Right ventricle myocardium superior (tissue), 1 donor: ENCODE measurements at places on chromosomes 6 and 20.
A peak's percentile ranks its signal among the peaks of the same experiment; 100 is the strongest.

GRCh38 chr6:17493286-17493685, 99.9 kb downstream of the CAP2 start:
- DNase-seq: no peak

DNA sequence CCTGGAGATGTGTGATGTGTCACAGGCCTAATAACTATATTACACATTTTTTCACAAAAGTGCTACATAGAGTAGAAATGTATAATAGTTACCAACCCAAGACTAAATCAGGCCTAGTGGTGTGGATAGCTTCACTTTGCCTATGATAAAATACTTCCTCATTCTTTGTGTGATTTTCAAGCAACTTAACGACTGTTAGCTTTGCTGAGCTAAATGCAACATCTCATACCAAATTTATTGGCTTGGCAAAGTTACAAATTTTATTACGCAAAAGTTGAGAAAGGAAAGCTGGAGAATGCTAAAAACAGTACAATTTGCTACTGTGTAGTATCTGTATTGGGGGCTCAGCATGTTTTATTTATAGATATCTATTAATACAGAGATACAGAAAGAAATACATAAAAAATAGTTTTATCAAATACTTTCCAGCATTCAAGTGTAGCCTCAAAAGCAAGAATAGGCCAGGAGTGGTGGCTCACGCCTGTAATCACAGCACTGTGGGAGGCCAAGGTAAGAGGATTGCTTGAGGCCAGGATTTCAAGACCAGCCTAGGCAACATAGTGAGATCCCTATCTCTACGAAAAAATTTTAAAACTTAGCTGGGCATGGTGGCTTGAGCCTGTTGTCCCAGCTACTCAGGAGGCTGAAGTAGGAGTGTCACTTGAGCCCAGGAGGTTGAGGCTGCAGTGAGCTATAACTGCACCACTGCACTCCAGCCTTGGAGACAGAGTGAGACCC, 3.6 kb upstream of the EDN1 start:
- DNase-seq: no peak

DNA sequence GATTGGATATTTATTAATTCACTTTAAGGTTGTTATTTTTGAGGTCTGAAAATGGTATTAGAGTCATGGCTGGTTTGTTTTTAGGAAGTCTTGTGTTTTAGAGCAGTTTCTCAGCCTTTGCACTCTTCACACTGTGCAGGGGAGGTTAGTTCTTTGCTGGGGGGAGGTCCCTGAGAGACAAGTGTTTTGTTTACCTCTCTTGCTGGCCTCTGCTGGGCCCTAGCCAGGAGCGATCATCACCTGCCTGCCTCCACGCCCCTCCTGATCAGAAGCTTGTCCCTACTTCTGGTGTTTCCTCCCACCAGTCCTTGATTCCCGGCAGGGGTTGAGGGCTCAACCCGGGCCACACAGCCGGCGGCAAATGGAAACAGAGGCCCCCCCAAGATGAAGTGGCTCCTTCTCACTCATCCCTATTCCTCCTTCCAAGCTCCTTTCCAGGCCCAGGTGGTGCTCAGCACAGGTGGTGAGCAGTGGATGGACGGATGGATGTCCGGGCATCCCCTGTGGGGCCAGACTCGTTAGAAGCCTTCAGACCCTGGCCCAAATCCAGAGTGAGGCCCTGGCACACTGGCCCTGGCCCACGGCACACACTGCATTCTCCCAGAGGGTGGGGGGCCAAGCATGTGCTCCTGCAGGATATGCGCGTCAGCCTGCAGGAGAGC, 51.3 kb downstream of the GRM4 start:
- DNase-seq: no peak

DNA sequence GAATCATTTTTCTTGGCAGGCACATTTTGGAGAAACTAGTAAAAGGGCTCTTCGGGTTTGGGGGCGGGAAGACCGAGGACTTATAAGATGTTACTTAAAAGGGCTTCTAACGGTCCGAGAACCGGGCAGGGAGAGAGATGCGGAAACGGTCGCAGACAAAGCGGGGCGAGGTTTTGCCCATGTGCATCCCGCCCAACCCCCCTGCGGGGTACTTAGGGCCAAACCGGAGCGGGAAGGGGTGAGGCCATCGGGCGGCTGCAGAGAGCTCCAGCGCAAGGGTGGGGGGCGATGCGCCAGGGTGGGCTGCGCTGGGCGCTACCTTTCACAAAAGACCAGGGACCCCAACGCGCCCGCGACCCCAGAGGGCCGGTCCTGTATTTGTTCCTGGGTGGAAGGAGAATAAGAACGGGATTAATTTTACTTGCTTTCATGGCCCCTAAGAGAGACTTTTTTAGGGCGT, 616 bp downstream of the TUBB start:
- DNase-seq: peak; percentile 81

- no peak for DNase-seq
Observed at GRCh38 chr6:115908906-115909559, 151.7 kb downstream of the FRK start.

DNA sequence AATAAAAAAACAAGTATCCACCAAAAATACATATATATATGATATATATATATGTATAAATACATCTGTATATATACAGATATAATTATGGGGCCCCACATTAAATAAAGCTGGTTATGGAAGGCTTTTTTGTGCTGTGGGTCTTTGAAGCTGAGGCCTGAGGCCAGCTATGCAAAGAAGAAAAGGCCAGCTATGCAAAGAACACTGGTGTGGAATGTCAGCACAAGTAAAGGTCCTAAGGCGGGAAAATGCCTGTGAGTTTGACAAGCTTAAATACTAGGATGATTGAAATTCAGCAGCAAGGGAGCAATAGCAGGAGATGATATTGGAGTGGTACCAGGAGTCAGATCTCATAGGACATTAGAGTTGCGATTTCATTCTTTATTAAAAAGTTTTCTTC, 25.2 kb downstream of the ADGRF1 start:
- DNase-seq: no peak

DNA sequence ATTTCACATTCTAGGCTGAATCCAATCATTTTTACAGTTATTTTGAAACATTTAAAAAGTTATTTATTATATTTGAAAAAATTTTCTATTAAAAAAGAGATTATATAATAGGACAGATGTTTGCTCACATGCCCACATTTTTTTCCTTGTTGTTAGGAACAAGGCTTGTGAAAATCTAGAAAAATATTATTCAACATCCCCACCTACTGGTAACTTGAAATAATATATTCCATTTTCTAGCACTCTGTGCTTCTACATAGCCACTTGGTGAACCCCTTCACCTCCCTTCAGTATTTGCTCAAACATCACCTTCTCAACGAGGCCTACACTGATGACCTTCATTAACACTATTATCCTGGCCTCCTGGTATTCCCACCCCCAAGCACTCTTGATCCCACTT, 18.3 kb upstream of the GPRC6A start:
- DNase-seq: no peak

DNA sequence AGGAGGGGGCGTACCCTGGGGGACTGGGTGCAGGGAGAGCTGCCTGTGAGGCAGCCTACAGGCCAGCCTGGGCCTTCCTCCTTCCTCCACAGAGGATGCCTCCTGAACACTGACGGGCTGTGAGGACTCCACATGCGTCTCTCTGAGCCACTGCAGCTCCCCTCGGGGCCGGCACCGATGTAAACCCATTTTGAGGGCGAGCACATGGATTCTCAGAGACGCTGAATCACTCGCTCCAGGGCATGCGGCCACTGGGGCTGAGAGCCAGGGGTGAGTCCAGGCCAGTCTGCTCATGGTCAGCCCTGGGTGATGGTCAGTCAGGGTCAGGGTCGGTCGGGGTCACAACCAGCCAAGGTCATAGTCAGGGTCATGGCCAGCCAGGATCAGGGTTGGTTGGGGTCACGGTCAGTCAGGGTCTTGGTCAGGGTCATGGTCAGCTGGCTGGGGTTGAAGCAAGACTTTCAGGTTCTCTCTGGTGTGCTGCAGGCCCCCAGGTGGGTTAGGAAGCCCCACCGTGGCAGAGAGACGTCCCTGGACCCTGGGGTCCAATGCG, 14.7 kb upstream of the RBBP8NL start:
- no peak for DNase-seq

DNA sequence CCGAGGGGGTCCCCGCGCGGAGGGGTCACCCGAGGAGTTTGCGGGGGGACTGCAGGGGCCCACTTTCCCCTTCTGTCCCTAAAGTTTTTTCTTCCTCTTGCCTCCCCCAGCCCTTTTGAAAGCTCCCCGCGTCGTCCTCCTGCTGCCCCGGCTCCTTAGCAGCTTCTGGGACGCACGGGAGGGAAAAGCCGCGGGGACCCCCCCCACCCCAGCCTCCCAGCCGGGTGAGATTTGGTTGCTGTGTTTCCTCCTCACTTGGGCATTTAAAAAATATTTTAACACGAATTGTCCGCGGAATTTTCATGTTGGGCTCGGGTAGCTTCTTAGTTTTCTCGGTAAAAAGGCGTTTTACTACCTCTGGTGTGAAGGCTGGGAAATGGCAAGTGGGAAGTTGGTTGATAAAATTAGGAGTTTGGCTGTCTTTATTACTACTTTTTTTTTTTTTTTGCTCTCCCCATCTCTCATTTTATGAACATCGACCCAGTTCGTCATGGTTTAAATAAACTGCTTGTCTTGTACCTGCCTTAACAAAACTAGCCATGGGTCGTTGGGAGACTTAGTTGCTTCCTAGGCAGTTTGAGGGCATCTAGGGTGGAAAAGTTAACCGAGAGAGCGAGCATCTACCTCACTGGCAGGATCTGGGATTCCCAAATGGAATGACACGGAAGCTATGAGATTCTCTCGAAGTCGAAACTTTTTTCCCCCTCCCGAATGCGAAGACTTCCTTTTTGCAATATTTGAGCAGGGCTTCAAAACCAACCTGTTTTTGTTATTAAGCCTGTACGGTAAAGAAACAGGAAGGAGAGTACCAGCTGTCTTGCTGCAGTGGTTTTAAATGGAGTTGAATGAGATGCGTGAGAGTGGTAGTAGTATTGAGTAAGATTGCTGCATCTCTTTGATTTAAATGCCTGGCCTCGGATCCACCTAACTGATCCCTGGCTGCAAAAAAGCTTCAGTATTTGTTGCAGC, 868 bp downstream of the NCOA3 start:
- no peak for DNase-seq

DNA sequence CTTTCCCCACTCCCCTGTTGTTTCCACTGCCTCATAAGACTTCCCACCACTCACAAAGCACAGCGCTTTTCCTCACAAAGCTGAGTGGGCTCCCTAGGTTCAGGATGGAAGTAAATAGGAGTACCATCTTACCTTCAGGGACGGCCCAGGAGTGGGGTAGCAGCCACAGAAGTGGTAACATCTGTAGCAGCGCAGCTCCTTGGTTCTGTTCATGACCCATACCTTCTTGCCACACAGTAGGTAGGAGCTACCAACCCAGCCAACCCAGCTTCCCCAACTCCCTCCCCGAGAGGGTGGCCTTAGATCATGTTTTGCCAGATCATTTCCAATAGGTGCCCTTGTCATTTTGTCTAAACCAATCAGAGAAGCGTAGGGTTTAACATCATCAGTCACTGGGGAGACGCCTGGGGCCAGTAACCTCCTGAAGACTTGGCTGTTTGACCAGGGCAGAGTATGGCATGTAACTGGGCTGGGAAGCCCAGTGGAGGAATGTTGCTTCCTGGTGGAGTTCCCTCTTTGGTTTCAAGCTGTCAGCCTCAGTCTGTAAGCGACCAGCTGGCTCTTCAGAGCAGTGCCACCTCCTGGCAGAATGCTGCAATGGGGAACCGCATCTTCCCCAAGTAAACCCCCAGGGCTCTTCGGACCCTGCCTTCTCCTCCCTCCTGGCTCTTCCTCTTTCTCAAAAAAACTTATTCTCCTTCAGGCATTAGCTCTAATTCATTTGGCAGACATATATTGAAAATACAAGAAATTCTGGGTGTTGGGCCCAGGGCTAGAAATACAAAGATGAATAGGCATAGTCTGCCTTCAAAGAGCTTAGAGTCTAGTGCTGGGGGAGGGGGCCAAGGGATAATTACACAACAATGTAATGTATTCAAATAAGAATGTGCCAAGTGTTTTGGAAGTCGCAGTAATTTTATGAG, at the start of gene HLA-DMA:
Gene HLA-DMA, minus strand, starts transcription at position 281 of the 923 bp plus-strand sequence. Its CDS starts 61 bp downstream, at position 220.
- DNase-seq: peak; percentile 86

DNA sequence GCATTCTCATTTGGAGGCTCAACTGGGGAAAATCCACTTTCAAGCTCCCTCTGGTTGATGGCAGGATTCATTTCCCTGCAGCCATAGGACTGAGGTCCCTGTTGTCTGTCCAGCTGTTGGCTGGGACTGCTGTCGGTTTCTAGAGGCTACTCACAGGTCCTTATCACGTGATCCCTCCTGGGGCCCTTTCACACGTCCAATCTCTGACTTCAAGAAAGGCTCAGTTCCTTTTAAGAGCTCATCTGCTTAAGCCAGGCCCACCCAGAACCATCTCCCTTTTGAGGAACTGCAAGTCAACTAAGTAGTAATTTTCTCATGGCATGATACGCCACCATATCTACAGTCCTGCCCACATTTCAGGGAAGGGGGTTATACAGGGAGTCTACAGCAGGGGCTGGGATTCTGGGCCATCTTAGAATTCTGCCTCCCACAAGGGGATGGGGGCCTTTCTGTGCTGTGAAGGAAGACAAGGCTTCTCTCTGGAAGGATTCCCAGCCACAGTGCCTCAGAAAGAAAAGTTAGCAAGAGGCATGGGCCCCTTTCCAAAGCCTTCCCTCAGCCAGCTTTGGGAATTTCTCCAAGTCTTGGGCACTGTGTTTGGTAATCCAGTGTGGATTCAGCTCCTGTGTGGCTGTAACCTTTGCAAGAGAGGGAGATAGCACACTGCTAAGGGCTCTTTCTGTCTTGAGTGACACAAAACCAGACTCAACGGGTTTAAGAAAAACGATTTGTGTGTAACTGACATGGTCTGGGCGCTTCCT, 66.4 kb downstream of the CTCFL start:
- DNase-seq: no peak

DNA sequence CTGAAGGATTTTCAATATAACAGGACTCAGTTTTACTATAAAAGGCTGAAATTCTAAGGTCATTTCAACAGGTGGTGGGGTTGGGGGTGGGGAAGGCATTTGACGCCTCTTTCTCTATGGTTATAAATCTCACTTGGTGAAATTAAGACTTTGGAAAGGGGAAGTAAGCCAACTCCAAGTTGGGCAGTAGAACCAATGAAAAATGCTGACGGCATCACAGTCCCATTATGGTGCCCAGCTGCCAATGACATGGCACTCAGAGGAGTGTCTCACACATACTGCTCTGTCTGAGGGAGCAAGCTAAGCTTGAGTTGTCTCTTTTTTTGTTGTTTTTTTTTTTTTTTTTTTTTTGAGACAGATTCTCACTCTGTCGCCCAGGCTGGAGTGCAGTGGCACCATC, 4.7 kb downstream of the SLC16A10 start:
- DNase-seq: no peak

- DNase-seq: no peak
Observed at GRCh38 chr6:3138341-3138740, 19.0 kb downstream of the TUBB2A start.
